Stimulated activated CD8-positive, alpha-beta memory T cell treated with anti-CD3 and anti-CD28 coated beads, Interleukin-15, amount 100 ng/mL, for 24 hours (primary cell): ENCODE measurements at places on chromosomes 4 and X.

DNA sequence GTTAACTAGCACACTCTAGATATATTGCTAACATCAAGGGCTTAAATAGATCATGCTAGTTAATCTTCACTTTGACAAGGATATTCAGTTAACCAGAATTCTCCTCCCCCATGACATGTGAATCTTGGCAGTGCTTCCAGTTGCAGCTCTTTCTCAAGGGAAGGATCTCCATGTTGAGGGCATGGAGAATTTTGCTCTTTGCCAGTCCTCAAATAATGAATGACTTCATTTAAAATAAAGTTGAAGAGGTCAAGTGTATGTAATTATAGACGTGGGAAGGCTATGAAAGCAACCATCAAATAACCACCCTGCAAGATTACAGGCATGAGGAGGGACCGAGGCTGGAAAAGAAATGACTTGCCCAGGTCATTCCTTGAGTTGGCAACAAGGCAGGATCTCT, 87.3 kb upstream of the CPEB2 start:
- no peak for DNase-seq

DNA sequence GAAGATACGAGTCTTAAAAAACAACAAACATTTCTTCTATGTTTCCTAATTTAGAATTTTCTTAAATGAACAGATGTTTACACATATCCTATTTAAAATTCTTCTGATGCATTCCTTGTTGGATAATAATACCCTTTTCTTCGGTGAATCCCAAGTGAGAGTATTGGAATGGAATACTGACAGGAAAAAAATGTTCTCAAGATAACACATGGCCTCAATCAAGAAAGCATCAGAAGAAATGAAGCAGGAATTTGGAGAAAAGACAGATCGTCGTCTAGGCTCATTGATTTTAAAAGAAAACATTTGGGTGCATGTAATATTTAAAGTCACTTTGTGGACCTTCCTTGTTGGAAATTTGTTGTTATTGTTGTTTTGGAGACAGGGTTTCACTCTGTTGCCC, 196.9 kb upstream of the ANK2 start:
- DNase-seq: no peak

GRCh38 chr4:10007436-10007740, 13.9 kb downstream of the SLC2A9 start:
- no peak for DNase-seq

DNA sequence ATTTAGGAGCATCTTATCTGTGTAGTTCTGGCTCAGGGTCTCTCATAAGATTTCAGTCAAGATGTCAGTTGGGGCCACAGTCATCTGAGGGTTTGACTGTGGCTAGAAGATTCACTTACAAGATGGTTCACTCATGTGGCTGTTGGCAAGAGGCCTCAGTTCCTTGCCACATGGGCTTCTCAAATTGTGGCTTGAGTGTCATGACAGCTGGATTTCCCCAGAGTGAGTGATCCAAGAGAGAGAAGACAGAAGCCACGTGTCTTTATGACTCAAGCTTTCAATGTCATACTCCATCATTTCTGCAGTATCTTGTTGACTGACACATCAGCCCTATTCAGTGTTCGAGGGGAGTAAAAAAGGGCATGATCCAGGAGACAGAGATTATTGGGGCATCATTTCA, 131.3 kb upstream of the AP1S2 start:
- DNase-seq: no peak

DNA sequence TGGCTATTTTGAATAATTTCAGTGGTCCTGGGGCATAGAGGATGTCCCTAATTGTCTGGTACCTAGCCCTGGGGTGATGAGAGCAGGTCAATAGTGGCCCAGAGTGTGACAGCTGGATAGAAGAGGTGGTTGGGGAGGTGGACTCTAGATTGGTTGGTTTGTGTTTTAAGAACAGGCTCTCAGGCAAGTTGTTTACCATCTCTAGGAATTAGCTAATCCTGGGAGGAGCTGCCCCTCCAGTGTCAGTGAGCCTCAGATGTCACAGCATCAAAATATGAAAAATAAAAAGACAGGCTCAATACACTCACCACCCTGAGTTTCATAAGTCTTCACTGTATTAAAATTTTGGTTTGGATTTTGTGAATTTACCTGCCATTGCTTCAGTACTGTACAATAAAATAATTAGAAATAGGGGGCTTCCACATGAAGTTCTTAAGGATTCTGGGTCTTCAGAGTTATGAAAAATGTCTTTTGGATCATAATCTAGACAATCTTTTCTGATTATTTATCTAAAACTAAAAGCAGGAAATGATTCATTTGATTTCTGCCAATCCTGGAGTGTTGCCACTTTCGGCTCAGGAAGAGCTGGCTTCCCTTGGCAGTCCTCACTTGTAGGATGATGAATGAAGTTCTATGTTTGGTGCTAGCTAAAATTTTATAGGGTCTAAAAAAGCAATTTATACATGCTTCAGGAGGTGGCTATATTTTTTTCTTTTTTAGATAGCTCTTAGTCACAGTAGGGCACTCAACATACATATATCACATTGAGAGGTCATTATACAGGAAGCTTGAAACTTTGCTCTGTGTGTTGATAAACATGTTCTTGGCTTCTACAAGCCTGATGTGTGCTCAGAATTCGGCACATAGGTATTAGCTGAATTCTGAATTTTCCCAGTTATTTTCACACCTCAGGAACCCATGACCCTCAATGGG, 395.1 kb downstream of the RAB28 start:
- no peak for DNase-seq

GRCh38 chrX:45783002-45783401, 582.3 kb upstream of the DIPK2B start:
- DNase-seq: no peak

DNA sequence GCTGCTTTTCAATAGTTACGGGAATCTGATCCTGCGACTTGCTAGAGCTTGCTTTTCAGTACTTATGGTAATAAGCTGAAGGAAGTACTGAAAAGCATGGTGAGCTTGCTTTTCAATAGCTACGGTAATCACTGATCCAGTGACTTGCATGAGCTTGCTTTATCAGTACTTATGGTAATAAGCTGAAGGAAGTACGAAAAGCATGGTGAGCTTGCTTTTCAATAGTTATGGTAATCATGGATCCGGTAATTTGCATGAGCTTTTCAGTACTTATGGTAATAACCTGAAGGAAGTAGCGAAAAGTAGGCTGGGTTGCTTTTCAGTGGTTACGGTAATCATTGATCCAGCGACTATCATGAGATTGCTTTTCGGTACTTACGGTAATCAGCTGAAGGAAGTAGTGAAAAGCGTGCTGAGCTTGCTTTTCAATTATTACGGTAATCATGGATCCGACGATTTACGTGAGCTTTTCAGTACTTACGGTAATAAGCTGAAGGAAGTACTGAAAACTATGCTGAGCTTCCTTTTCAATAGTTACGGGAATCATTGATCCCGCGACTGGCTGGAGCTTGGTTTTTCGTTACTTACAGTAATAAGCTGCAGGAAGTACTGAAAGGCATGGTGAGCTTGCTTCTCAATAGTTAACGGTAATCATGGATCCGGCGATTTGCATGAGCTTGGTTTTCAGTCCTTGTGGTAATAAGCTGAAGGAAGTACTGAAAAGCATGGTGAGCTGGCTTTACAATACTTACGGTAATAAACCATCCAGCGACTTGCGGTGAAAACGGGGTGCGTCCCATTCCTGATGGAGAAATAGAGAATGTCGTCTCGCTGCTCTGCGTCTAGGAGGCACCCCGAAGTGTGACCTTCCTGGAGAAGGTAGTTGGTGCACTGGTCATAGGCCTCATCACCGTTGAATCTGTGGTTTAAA, 6.5 kb downstream of the CRLF2 start:
- no peak for DNase-seq

DNA sequence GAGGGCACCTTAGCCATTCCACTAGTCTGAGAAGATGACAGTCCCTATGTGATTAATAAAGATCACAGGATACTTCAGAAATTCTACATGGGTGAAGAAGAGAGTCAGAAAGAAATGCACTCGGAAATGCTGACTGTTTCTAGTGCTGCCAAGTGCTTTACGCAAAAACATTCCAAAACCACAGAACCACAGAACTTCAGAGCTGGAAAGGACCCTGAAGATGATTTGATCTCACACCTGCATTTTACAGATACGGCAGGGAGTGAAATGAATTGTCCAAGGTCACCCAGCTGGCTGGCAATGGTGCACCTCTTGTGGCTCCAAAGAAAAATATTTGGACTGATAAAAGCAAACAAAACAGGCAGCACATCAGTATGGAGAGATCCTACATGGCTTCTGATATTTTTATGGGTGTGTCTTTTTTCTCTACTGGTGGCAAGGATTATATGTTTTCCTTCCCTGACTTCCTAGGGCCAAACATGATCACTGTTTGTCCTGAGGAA, 115.9 kb downstream of the MAML3 start:
- DNase-seq: no peak
